Hippocampal formation (tissue), 2 donors: ENCODE measurements at places on chromosomes 11 and 22.

- DNase-seq = no peak
Observed at GRCh38 chr22:24564376-24565058, 8.7 kb downstream of the SNRPD3 start.

GRCh38 chr11:9953994-9954626, 290.2 kb downstream of the SWAP70 start:
- no peak for DNase-seq

GRCh38 chr11:76361776-76362175, 19.2 kb downstream of the THAP12 start:
- no peak for DNase-seq

- no peak for DNase-seq
Observed at GRCh38 chr11:112882494-112883381, 78.5 kb upstream of the NCAM1 start.

GRCh38 chr11:43895601-43896000, 15.0 kb downstream of the ALKBH3 start:
- no peak for DNase-seq

DNA sequence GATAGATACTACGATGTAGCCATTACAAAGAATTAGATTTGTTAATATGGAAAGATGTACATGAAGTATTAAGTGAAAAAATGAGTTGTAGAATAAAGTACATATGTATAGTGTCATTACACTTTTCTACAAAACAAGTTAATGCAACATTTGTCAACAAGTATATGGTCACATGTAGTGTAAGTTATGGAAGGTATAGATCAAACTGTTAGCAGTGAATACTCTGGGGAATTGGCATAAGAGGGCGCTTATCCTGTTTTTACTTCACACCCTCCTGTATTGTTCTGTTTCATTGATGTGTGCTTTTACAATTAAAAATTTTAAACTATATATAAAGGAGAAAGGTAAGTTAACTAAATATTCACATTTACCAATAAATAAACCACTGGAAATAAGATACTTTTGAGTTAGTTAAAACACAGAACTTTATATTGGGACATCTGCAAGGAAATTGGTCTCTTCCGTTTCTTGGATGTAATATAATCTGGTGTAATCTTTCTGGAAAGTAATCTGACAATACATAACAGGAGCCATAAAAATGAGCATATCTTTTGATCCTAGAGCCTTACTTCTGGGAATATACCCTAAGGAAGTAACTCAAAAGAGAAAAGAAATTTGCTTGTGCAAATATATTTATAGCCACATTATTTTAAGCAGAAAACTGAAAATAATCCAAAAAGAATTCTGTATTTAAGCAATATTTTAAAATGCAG, 34.5 kb downstream of the CSTPP1 start:
- no peak for DNase-seq

DNA sequence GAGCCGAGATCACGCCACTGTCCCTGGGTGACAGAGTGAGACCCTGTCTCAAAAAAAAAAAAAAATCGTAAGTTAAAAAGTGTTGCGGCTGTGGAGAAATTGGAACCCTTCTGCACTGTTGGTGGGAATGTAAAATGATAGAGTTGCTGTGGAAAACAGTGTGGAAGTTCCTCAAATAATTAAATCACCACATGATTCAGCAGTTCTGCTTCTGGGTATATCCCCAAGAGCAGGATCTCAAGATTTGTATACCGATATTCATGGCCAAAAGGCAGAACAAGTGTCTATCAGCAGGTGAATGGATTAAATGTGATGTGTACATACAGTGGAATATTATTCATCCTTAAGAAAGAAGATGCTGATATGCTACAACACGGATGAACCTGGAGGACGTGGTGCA, 3.8 kb downstream of the SELENOO start:
- DNase-seq = no peak

GRCh38 chr11:134215836-134216235, 7.9 kb downstream of the NCAPD3 start:
- DNase-seq = no peak
